ENCODE measurements at places on chromosomes 16 and 17. TPM values are rescaled to one million over a fixed set of nuclear protein-coding genes. Genes with fewer than 3 reads are reported as not detected.

KRTAP9-2 gene
- polyA plus RNA-seq: not detected

DNA sequence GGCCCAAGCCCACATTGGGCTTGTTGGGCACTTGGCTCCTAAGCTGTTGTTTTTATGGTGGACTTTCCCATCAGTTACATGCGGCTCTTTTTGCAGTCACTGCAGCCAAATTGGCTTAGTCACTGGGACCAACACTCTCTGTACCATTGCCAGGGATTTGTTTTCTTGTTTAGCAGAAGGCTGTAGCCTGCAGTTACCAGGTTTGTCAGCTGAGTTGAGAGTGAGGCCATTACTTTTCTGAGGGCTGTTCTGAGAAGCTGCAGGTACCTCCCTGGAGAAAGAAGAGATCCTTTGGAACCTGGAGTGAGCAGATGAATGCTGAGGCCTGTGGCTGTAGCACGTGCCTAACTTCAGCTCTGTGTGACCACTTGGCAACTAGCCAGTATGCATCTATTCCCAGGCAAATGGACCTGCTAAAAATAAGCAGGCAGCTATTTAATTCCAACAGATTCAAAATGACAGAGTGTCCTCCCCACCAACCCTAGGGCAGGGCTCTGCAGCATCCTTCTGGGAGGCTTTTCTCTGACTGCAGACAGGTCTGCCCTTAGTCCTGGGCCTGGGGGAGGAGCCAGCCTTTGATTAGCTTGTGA, 12.9 kb downstream of the AKAP1 start:
- peak overlapping the region; percentile 98 for H3K27ac ChIP-seq
- H3K36me3 ChIP-seq: no peaks in the 10 kb centered on the region
- DNase-seq: peak; percentile 86
- H3K4me1 ChIP-seq: peaks cover 62% of the 10 kb centered on the region
- H3K4me3 ChIP-seq: no peak overlapping the region
- no peaks in the 10 kb centered on the region for H3K27me3 ChIP-seq

SCGB1C2 gene
- not detected for polyA plus RNA-seq

- DNase-seq: no peak
- no peak overlapping the region for H3K27ac ChIP-seq
- H3K4me1 ChIP-seq: peaks cover 22% of the 10 kb centered on the region
- no peaks in the 10 kb centered on the region for H3K36me3 ChIP-seq
- no peak overlapping the region for H3K4me3 ChIP-seq
- no peaks in the 10 kb centered on the region for H3K27me3 ChIP-seq
These were observed 285.7 kb downstream of the SOX9 start for GRCh38 chr17:72406498-72406897.

GRCh38 chr16:20236579-20237289, 90.6 kb downstream of the GP2 start:
- H3K36me3 ChIP-seq: no peaks in the 10 kb centered on the region
- H3K4me1 ChIP-seq: no peaks in the 10 kb centered on the region
- no peak for DNase-seq
- no peaks in the 10 kb centered on the region for H3K27me3 ChIP-seq
- no peak overlapping the region for H3K4me3 ChIP-seq

DNA sequence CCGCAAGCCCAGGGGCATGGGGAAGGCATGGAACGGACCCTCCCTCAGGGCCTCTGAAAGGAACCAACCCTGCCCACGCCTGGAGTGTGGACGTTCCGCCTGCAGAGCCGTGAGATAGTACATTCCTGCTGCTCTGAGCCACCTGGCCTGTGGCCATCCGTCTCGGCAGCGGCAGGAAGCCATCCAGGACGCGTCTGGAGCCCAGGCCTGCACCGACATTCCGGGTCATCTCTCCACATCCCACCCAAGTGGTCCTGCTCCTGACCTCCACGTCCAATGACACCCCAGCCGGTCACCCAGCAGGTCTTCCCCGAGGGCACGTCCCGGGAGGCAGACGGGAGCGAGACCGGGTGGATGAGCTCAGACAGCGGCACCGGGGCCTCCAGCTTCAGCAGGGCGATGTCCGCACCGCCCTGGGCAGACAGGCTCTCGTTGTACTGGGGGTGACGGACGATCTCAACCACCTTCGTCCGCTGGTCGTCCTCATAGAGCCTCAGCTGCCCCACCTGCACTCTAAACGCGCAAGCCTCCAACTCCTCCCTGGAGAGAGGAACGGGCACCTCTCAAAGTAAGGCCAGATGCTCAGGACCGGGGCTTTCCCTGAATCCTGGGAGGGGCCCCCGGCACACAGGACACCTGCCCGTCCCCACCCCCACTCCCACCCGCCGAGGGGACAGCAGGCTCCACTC, 21.3 kb upstream of the UBE2I start:
- H3K4me1 ChIP-seq: no peaks in the 10 kb centered on the region
- no peak overlapping the region for H3K27ac ChIP-seq
- H3K27me3 ChIP-seq: peaks cover 24% of the 10 kb centered on the region
- no peaks in the 10 kb centered on the region for H3K36me3 ChIP-seq

DNA sequence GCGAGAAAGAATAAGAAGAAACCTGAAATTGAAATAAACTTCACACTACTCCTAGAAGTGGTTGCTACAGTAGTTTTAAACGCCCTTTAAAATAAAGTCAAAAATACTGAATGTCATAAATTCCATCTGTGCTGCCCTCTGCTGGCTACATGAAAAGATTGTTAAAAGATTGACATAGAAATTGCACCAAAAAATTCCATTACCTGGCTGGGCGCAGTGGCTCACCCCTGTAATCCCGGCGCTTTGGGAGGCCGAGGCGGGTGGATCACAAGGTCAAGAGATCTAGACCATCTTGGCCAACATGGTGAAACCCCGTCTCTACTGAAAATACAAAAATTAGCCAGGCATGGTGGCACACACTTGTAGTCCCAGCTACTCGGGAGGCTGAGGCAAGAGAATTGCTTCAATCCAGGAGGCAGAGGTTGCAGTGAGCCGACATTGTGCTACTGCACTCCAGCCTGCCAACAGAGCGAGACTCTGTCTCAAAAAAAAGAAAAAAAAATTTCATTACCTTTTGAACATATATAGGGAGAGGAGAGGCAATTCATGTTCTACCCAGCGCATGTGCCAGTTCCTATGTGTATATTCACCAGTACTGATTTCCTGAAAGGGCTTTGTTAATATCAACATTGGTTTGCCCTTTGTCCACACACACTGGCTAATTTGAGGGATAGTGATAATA, 36.5 kb downstream of the CYTH1 start:
- DNase-seq: no peak
- H3K4me3 ChIP-seq: no peak overlapping the region
- H3K27ac ChIP-seq: peak overlapping the region; percentile 23
- no peaks in the 10 kb centered on the region for H3K36me3 ChIP-seq
- H3K4me1 ChIP-seq: peaks cover 29% of the 10 kb centered on the region

ABR gene
- polyA plus RNA-seq: 80.0 TPM

- peak within 1 kb of the TSS; percentile 51 for H3K4me3 ChIP-seq
- peak within 1 kb of the TSS; percentile 51 for H3K27ac ChIP-seq
- no peaks in the 10 kb centered on the region for H3K27me3 ChIP-seq
- H3K36me3 ChIP-seq: no peaks in the 10 kb centered on the region
- peak; percentile 81 for DNase-seq
These were observed at the start of gene PYCARD for GRCh38 chr16:31202414-31203375. Gene PYCARD (minus strand): TSS chr16:31202760. CDS start chr16:31202690, 70 bp downstream.

ARL17B gene
- polyA plus RNA-seq: 6.0 TPM

TMEM235 gene
- 0.04 TPM for polyA plus RNA-seq

GRCh38 chr17:2081564-2081963, 26.7 kb downstream of the HIC1 start:
- peak overlapping the region; percentile 18 for H3K27ac ChIP-seq
- H3K4me1 ChIP-seq: peaks cover 44% of the 10 kb centered on the region

PLCG2 gene
- 1.6 TPM for polyA plus RNA-seq

KRTAP3-2 gene
- not detected for polyA plus RNA-seq

DNA sequence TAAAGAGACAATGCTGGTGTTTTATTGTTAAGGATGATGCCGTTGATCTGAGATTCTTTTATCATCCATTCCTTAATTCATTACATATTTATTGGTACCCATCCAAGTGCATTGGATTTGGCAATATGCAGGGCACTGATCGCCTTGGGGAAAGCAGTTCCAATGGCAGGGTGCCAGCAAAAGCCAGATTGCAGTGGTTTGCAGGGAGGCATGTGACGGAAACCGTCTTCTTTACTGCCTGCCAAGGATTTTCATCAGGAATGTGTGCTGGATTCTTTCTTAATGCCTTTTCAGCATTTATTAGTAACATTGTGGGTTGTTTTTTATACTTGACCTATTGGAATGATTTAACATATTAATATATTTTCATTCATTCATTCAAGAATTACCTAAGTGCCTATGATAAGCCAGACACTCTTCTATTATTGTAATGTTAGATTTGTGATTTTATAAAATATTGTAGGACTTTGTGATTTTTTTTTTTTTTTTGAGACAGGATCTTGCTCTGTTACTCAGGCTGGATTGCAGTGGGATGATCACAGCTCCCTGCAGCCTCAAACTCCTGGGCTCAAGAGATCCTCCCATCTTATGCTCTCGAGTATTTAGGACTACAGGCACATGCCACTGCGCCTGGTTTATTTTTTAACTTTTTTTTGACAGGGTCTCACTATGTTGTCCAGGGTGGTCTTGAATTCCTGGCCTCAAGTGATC, 93.4 kb upstream of the TNRC6A start:
- DNase-seq: peak; percentile 91
- no peak overlapping the region for H3K4me3 ChIP-seq
- H3K27me3 ChIP-seq: no peaks in the 10 kb centered on the region
- H3K36me3 ChIP-seq: no peaks in the 10 kb centered on the region
- H3K4me1 ChIP-seq: no peaks in the 10 kb centered on the region

- H3K36me3 ChIP-seq: no peaks in the 10 kb centered on the region
- H3K4me1 ChIP-seq: no peaks in the 10 kb centered on the region
- H3K27me3 ChIP-seq: peaks cover 30% of the 10 kb centered on the region
- H3K4me3 ChIP-seq: peak overlapping the region; percentile 19
- peak overlapping the region; percentile 38 for H3K27ac ChIP-seq
These were observed 3.5 kb upstream of the NHERF1 start for GRCh38 chr17:74744714-74745547.

DNA sequence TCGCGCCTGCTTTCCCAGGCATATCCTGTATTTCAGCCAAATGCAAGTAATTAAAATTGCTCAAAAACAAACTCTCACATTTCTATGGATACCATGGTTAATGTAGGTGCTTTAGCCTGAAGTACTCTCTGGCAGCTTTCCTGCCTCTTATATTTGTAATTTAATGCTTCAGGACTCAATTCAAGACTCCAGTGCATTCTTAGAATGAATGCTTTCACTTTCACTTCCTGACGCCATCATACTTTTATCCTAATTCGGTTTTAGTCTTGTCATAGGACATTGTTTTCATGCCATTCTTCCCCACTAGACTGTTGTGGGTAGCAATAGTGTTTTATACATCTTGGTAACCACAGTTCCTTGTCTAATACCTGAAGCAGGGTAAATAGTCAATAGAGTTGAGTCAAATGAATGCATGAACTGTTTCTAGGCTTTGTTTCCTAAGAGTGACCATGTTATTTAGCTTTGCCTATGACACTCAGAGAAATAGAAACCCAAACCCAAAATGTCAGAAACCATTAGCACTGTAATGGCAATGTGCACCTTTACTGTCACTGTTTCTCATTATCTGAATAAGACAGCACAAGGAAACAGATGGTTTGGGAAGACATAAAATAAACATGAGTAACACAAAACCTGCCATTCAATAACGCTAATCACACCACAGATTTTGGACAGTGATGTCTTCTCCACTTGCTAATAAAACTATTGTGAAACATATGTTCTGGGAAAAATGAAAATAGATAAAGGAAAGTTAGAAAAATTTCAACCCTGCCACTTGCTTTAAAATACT, 705.5 kb downstream of the CDH11 start:
- peak overlapping the region; percentile 23 for H3K4me3 ChIP-seq
- no peaks in the 10 kb centered on the region for H3K4me1 ChIP-seq
- no peaks in the 10 kb centered on the region for H3K27me3 ChIP-seq
- DNase-seq: no peak

GRCh38 chr16:47084198-47084597, 59.5 kb downstream of the NETO2 start:
- no peaks in the 10 kb centered on the region for H3K4me1 ChIP-seq
- DNase-seq: no peak
- H3K27ac ChIP-seq: no peak overlapping the region
- H3K36me3 ChIP-seq: no peaks in the 10 kb centered on the region
- H3K4me3 ChIP-seq: no peak overlapping the region

GRCh38 chr17:54307351-54307750, 484.6 kb downstream of the KIF2B start:
- no peak overlapping the region for H3K4me3 ChIP-seq
- H3K36me3 ChIP-seq: no peaks in the 10 kb centered on the region
- H3K27me3 ChIP-seq: no peaks in the 10 kb centered on the region

USB1 gene
- polyA plus RNA-seq: 31.1 TPM

OR4D1 gene
- not detected for polyA plus RNA-seq

SLC16A6 gene
- 0.67 TPM for polyA plus RNA-seq

OR3A3 gene
- polyA plus RNA-seq: not detected

DNA sequence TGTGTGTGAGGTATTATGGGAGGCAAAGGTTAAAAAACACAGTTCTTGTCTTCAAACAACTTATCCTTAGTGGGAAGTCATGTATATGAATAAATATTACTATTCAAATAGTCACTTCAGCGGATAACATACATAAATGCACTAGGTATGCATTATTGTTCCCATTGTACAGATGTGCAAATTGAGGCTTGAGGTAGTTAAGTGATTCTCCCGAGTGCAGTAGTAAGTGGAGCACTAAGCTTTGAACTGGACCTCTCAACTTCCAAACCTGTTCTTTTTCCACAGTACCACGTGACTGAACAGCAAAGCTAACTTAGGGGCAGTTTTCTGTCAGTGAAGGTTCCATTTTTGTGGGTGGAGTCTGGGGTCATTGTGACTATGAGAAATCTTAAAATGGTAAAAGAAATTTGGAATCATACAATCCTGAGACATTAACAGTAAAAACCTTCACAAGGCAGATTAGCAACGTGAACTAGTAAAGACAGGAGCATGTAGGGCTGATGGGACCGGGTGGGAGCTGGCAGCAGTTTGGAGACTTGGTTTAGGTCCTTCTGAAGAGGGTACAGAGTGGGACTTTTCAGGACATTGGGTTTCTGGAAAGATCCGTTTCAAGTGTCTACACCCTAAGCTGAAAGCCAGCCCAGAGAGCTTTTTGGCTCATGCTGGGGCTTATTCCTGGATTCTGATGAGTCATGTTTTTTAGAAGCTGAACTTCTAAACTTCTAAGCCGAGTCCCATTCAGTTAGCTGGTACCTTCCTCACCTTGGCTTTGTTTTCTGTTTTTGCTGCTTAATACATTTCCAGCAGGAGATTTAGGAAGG, 204.9 kb downstream of the PRKCA start:
- no peaks in the 10 kb centered on the region for H3K36me3 ChIP-seq
- DNase-seq: peak; percentile 68
- H3K4me1 ChIP-seq: peaks cover 72% of the 10 kb centered on the region
- no peak overlapping the region for H3K4me3 ChIP-seq

Data from sigmoid colon (tissue), 7 donors.